Central memory CD4-positive, alpha-beta T cell (primary cell): ENCODE measurements at places on chromosomes 5 and 9.

GRCh38 chr9:82606492-82607382, 456.2 kb downstream of the RASEF start:
- DNase-seq = no peak

- DNase-seq = no peak
Observed at GRCh38 chr9:101026824-101027223, 1.7 kb upstream of the PLPPR1 start.

- DNase-seq = no peak
Observed at GRCh38 chr9:78811622-78812276, 514.8 kb downstream of the PSAT1 start.

DNA sequence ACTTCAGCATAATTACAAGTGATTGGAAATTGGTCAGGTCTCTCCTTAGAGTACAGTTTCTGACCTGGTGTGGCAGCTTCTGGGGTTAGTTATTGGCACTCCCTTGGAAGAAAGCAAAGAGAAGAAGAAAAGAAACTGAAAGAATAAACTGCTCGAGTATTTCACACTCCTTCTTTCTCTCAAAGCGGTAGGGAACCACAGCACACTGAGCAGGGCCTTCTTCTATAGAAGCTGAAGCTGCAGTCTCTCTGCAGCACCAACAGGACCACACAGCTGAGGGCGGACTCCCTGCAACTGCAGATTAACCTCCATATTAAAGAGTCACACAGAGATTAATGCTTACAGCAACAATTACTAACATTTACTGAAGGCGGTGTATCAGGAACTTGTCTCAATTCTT, 152.0 kb downstream of the TRPM6 start:
- DNase-seq = no peak

- DNase-seq = no peak
Observed at GRCh38 chr9:113463418-113464285, at the start of gene RGS3. Gene RGS3 (plus strand): TSS chr9:113463727. CDS start chr9:113463803, 76 bp downstream.

- DNase-seq = no peak
Observed at GRCh38 chr9:7507566-7508270, 291.9 kb downstream of the DMAC1 start.

- no peak for DNase-seq
Observed at GRCh38 chr5:158380661-158381060, 521.7 kb upstream of the CLINT1 start.

DNA sequence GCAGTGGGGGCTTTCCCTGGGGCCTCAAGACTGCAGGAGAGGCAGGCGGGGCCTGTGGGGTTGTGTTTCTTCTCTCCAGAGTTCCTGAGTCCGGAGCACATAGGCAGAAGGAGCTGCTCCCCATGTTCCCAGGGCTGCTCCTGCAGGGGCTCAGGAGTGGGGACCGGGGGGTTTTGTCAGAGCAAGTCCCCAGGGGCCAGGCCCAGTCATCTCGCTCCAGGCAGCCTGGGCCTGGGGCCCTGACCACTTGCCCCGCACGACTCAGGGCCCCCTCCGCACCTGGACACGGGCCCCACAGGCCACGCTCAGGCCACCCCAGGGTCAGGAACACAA, 22.0 kb upstream of the SLC6A19 start:
- DNase-seq = no peak

- no peak for DNase-seq
Observed at GRCh38 chr5:80076131-80077050, 41.2 kb downstream of the THBS4 start.

DNA sequence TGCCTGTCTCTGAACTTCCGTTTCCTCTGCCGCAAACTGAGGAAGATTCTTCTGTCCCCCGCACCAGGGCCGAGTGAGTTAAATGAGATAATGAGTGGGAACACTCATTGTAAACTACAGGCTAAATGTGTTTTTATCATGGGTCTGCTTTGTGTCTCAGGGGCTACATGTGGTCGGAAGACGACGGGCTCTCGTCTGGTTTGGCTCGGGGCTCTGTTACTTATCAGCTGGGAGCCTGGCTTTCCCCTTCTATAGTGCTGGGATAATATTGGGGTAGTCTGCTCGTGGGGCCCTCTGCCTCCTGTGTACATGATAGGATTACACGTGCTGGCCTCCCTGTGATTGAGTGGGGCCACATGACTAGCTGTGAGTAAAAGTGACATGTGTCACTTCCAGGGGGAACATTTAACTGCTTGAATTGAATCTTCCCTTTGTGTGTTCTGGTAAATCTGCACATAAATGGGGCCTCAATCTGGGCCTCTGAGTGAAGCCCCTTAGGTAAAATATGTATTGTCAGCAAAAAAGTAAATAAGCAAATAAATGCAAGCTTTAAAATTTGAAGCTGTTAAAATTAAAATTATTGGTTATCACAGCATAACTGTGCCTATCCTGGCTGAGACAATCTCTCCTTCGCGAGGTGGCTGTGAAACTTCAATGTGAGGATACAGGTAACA, 86.9 kb upstream of the SH3PXD2B start:
- no peak for DNase-seq

DNA sequence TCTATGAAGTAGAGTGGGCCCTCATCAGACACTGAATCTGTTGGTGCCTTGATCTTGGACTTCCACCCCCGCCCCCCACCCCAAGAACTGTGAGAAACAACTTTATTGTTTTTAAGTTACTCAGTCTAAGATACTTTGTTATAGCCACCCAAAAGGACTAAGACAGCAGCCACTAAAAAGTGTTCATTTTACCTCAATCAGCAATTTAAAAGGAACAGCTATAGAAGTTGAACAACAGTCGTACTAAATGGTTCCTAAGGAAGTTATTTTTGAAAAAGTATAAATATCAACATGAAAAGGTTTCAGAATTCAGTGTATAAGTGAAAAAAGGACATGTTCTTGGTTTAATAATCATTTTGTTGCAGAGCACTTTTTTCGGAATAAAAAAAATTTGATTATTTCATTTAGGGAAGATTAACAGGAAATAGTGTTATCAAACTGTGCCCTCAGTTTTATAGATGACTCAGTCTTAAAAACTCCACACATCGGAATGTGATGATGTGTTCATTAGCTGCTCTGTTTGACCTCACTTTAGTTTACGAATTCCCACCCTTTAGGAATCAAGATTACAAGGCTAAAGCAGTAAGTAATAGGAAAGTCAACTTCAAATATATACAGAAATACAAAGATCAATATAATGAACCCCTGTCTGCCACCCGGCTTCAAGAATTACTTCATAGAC, 71.2 kb downstream of the MTAP start:
- no peak for DNase-seq

- no peak for DNase-seq
Observed at GRCh38 chr9:115640887-115641286, 512.7 kb upstream of the PAPPA start.
